ENCODE measurements at places on chromosomes 12 and 14.
A peak's percentile ranks its signal among the peaks of the same experiment; 100 is the strongest.

DNA sequence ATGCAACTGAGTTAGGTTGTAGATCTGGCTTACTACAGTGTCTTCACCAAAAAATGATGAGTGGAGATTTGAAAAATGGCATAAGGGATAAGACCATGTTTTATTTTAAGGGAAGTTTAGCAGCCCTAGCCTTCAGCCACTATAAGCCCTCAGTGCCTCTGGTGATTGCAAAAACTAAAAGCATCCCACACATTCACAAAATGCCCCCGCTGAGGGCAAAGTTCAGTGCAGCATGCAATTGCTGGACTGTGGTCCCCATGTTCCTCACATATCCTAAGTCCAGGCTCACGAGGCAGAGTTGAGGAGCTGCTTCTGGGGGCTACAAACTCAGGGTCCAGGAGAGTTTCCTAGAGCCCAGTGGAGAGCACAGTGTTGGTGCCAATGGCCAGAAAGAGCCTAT is 29.6 kb upstream of the NCOR2 start:
- no peak for DNase-seq

GRCh38 chr14:102805941-102806340 is 28.7 kb downstream of the TRAF3 start:
- no peak for DNase-seq

DNA sequence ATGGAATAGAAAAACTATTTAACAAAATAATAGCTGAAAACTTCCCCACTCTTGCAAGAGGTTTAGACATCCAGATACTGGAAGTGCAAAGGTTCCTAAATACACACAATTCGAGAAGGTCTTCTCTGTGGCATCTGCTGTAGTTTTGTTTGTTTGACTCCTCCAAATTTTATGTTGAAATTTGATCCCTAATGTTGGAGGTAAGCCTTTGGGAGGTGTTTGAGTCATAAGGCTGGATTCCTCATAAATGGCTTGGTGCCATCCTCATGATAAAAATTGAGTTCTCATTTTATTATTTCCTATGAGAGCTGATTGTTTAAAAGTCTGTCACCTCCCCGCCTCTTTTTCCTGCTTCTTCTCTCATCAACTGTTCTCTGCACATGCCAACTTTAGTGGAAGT is 182.7 kb downstream of the MYRFL start:
- no peak for DNase-seq

GRCh38 chr12:123519141-123520001 is 14.1 kb downstream of the RILPL1 start:
- peak; percentile 85 for DNase-seq

DNA sequence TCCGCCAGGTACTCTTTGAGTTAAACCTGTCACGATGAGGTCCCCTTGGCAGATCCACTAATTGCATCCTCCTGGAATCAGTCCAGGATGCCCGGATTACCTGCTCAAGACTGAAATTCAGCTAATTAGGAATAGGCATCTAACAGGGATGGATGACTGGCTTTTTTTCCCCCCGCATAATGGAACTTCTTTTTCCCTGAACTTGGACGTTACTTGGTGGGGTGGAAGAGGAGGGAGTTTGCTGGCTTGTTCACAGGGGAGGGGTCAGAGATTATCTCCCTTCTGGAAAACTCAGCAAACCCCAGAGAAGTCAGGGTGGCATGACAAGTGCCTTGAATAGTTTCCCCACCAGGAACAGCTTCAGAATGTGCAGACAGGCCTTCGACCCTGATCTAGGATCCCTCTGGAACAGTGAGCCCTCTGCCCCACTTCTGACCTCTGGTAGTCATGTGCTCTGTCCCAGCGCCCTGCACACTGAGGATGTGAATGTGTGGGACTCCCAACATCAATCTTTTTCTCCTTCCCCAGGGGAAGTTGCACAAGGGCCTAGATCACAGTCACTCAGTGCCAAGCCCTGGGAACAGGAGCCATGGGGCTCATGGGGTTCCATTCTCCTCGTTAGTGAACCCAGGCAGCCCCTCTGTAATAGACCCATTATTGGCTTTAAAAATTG is 142.5 kb downstream of the SMOC1 start:
- DNase-seq, result peak; percentile 57

DNA sequence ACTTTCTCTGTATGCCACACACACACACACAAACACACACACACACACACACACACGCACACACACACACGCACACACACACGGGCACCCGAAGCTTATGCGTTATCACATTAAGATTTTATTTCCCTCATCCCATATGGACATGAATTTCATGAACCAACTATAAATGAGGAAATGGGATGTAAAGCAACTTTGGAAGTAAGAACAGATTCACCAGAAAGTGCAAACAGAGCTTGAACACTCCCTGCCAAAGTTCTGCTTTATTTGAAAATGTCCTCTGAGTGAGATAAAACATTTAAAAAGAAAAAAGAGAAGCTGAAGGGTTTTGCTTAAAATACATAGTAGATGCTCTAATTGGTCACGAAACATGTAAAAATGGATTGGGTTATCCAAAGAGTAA is 90.4 kb upstream of the OTX2 start:
- DNase-seq, result no peak

DNA sequence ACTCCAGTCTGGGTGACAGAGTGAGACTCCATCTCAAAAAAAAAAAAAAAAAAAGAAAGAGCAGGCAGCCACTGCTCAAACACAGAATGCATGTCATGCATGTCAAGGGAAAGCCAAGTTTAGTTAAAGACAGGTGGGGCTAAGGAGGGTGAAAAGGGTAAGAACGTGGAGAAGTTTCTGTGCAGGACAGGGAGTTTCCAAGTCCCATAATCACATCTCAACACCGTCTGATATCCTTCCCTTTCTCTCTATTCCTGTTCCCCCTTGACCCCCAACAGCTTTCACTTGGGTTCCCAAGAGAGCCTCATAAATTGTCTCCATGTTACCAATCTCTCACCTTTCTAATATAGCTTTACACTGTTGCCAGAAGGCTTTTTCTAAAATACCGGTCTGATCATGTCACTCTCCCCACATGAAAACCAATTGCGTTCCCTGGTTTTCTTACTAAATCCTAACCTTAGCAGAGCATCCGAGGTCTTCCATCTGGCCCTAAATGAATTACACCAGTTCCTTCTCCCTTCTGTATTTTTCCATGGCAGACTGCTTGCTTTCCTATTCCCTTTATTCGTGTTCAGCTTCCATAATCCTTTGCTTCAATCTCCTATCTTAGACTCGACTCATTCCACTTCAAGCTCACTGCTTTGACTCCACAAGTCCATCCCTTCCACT is 37.0 kb downstream of the LIMA1 start:
- no peak for DNase-seq

DNA sequence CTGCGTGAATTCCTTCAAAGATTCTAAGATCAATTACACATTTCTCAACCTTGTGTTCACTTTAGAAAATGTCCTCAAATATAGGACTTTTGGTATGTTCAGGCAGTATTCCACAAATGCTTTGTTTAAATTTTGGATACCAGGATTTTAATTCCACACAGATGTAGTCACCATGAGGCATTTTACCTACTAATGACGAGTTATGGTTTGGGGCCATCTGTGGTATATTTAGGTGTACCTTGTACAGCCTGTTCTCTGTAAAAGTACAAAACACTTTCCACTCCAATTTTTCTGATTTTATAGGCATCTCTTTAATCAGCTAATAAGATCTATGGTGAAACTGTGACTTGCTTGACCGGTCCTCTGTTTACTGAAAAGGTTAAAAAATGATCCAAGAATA is 275.7 kb upstream of the PRICKLE1 start:
- DNase-seq, result no peak

- DNase-seq, result no peak
Measured at GRCh38 chr12:109126784-109127183, 10.4 kb downstream of the ACACB start.

- DNase-seq, result peak; percentile 88
Measured at GRCh38 chr12:26124446-26125399, at the start of gene BHLHE41. Gene BHLHE41 (minus strand): TSS chr12:26125037. CDS start chr12:26124779, 258 bp downstream.

DNA sequence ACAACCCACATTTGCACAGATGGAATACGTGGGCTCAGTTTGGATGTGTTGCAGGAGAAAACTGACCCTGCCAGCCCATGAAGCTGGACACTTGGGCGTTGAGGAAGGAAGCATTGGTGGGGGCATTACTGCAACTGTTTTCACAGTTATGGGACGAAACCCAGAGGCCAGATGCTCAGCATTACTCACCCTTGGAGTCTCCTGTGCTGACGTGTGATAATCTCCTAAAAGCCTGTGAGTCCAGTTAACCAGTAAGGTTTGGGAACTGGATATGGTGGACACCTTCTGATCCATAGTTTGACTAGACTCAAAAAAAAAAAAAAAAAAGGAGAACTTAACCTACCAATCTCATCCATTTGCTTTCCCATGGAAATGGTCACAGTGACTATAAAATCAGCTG is 52.8 kb upstream of the EGLN3 start:
- DNase-seq, result no peak

DNA sequence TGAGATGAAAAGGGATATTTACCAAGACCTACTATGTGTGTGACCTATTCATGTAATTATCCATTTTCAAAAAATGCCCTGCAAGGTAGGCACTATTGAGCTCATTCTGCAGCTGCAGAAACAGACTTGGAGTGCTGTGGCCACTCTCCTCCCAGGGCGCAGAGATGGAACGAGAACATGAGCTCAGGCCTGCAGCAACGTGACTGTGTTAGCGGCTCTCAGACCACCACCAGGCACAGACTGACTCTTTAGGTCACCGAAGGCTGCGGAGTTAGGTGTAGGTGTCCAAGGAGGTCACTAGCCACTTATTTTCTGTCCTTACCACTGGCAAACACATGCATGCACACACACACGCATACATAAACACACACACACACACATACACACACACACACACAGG is 271.4 kb upstream of the DIO3 start:
- no peak for DNase-seq

- no peak for DNase-seq
Measured at GRCh38 chr12:81450920-81451739, 308.0 kb downstream of the PPFIA2 start.

- no peak for DNase-seq
Measured at GRCh38 chr14:98028162-98028561, 1231.0 kb downstream of the VRK1 start.

GRCh38 chr14:97649752-97650151 is 852.6 kb downstream of the VRK1 start:
- DNase-seq, result no peak

DNA sequence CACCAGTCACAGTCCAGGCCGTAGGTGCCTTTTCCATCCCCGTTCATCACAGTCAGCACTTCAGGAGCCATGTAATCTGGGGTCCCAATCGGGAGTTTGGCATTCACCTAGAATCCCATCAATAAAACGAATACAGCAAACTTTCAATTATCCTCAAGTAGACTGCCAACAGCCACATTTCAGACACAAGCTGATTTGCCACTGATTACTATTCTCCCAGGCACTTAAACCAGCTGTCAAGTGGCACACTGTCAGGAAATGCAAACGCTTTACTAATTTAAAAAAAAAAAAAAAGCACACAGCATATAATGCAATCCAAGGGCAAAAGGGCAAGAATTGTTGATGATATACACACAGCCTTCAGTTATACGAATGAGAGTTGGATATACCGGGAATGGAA is 51.9 kb downstream of the CIT start:
- DNase-seq, result no peak

DNA sequence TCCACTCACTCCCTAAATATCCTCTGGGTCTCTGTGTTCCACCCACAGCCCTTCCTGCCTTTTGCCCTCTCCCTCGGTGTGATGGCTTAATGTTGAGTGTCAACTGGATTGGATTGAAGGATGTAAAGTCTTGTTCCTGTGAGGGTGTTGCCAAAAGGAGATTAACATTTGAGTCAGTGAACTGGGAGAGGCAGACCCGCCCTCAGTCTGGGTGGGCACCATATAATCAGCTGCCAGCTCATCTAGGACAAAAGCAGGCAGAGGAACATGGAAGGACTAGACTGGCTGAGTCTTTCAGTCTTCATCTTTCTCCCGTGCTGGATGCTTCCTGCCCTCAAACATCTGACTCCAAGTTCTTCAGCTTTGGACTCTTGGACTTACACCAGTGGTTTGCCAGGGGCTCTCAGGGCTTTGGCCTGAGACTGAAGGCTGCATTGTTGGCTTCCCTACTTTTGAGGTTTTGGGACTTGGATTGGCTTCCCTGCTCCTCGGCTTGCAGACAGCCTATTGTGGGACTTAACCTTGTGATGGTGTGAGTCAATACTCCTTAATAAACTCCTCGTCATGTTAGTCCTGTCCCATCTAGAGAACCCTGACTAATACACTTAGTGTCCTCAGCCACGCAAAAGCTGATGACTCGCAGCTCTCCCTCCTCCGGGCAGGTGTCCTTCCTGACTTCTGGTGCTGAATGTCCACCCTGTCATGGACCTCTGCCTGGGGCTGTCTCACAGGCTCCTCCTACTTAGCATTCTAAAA is 5.9 kb downstream of the DGLUCY start:
- no peak for DNase-seq

DNA sequence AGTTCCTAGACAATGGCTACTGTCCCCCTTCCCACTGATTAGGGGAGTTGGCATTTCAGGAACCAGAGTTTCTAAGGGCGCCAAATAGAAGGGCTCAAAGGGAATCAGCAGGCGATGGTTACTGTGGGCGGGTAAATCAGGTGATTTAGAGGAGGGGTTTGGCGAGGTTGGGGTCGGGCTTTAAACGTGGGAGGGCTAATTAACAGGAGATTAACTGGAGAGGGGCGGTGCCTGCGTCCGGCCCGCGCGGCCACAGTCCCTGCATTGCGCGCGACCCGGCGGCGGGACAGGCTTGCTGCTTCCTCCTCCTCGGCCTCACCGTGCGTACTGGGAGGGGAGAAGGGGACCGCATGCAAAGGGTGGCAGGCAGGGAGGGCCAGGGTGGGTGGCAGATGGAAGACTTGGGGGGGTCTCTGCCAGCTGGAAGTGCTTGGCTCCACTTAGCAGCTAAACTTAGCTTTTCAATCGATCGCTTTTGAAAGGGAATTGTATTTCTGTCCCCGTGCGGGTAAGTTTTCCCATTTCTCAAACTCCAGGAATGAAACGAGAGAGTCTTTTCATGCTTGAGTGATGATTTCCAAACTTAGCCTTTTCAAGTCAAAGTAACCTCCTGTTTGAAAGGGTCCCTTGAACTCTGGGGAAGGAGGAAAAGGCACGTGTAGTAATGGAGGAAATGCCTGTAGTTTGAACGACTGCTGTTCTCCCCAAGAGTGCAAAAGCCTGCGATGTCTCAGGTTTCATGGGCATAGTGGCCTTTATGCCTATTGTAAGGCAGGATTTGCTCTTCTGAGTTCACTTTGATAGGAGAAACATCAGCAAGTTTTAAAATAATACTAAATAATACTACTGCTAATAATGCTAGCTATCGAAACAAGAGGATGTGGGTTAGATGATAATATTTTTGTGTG is at the start of gene MGST1:
Gene MGST1 (plus strand): TSS at position 255 of the 908 bp plus-strand sequence. CDS start 6,608 bp downstream, outside the sequence.
- DNase-seq, result peak; percentile 80

- peak; percentile 9 for DNase-seq
Measured at GRCh38 chr12:131755305-131756113, 44.6 kb downstream of the SFSWAP start.

GRCh38 chr14:79376557-79376956 is 834.7 kb downstream of the DIO2 start:
- DNase-seq, result no peak

- DNase-seq, result no peak
Measured at GRCh38 chr14:38873941-38874612, 229.0 kb downstream of the SEC23A start.

DNA sequence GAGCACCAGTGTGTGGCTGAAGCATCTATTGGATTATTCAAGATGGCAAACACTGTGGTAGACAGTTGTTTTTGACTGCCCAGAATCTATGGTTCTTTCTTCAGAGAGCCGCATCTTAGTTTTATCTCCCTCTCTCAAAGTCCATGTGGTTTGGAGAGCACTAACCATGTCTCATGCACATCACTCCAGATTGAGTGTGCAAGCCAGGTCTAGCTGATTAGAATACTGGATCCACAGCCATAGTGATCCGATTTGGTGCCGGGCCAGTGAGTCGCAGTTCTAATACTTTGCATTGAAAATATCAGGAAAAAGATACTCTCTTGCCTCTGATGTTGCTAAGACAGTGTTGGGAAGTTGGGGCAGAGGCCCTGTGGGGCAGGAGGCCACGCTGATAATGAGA is 4.6 kb upstream of the SBNO1 start:
- DNase-seq, result no peak

All from cardiac septum (tissue), 1 donor.